ENCODE measurements at places on chromosomes 16 and 17. TPM values are rescaled to one million over a fixed set of nuclear protein-coding genes. Genes with fewer than 3 reads are reported as not detected.

Gene KDM8
- 4.6 TPM for total RNA-seq

Gene KRTAP9-4
- total RNA-seq: not detected

Gene ZNF205
- 9.8 TPM for total RNA-seq

Gene CCL5
- 6.8 TPM for total RNA-seq

GRCh38 chr16:69219279-69219678, 32.3 kb downstream of the SNTB2 start:
- no peak for DNase-seq

GRCh38 chr17:69269131-69269998, 40.7 kb upstream of the ABCA10 start:
- peak; percentile 22 for DNase-seq

DNA sequence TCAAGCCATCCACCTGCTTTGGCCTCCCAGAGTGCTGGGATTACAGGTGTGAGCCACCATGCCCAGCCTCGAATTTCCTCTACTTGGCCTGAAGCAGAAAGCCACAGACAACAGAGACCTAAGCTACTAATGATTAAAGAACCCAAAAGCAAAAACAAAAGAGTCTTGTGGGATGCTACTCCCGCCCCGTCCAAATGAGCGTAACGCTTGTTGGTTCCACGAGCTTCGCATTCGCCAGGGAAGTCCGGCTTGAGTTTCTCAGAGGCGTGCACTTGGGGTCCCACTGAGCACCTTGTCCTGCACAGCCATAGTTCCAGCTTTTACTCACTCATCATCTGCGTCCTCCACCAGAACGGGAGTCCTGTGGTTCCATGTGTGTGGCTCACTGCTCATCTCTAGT, 16.0 kb downstream of the CEP295NL start:
- DNase-seq: no peak

DNA sequence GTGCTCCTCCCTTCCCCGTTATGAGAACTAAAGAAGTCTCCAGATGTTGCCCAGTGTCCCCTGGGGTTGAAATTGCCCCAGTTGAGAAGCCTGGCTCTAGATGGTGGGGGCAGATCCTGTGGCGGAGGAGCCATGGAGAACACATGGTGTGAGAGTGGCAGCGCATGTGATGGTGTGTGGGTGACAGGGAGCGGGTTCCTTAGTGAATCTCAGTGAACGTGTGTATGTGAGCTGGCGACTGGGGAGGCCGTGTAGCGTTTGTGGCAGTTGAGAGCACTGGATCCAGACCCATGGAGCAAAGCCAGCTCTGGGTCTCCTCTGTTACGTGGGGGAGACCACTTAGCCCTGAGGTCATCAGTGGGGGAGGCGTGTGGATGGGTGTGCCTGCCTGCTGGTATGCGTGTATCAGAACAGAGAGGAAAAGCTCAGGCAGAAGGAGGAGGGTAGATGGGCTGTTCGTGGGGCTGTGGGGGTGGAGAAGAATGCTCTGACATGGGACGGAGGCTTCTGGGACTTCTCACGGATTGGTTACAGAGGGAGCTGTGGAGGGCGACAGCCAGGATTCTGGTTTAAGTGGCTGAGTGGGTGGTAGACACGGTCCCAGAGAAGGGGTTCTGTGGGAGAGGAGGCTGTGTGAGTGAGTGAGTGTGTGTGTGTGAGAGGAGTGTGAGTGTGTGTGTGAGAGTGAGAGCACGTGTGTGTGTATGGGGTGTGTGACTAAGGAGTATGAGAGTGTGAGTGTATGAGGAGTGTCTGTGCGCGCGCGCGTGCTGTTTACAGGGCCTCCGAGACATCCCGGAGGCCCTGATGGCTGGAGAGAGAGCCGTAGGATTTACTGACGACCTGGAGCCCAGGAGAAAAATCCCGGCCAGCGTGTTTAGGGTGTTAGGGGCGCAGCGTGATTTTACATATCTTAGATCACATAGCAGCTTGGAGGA, 193.8 kb downstream of the SNX29 start:
- peak; percentile 46 for DNase-seq
